IPS DF 6.9 (cell line): ENCODE measurements at places on chromosomes 2 and 18.

- H3K36me3 ChIP-seq = no peaks in the 10 kb centered on the region
- no peaks in the 10 kb centered on the region for H3K27me3 ChIP-seq
- H3K27ac ChIP-seq = no peak overlapping the region
- no peak for DNase-seq
Observed at GRCh38 chr18:56709463-56709862, 58.3 kb downstream of the WDR7 start.

DNA sequence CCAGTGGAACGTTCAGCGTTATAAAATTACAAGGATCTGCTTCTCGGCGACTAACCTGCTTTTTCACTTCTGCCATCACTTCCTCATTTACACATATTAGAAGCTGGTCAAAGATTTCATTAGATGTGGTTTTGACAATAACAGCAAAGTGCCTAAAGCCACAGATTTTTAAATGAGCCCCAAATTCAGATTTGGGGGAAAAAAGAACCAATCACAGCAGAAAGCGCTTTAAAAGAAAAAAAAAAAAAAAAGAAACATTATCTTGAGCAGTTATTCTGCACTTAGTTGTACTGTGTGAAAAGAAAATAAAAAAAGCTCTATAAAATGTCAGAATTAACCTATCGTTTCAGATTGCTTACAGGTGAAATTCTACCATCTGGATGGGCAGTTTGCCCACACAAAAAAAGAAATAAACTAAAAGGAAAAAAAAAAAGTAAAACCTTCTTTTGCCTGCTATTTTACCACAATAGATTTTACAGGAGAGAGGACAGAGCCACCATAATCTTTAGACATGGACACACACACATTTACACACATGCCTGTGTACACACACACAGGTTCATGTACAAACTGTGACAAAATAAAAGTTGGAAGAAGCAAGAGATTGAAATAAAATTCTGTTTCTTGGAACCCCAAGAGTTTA lies 167.2 kb downstream of the TCF4 start:
- no peak for DNase-seq
- H3K27me3 ChIP-seq = no peaks in the 10 kb centered on the region
- peaks cover 9% of the 10 kb centered on the region for H3K4me1 ChIP-seq
- H3K4me3 ChIP-seq = no peak overlapping the region
- H3K36me3 ChIP-seq = no peaks in the 10 kb centered on the region

- 0 out of 2 replicates have a peak, but pooled peaks cover 3% of the 10 kb centered on the region for H3K4me1 ChIP-seq
- no peak overlapping the region for H3K4me3 ChIP-seq
- no peaks in the 10 kb centered on the region for H3K36me3 ChIP-seq
- DNase-seq = no peak
- no peak overlapping the region for H3K27ac ChIP-seq
- H3K27me3 ChIP-seq = no peaks in the 10 kb centered on the region
Observed at GRCh38 chr2:109185821-109186570, 57.0 kb downstream of the SH3RF3 start.

DNA sequence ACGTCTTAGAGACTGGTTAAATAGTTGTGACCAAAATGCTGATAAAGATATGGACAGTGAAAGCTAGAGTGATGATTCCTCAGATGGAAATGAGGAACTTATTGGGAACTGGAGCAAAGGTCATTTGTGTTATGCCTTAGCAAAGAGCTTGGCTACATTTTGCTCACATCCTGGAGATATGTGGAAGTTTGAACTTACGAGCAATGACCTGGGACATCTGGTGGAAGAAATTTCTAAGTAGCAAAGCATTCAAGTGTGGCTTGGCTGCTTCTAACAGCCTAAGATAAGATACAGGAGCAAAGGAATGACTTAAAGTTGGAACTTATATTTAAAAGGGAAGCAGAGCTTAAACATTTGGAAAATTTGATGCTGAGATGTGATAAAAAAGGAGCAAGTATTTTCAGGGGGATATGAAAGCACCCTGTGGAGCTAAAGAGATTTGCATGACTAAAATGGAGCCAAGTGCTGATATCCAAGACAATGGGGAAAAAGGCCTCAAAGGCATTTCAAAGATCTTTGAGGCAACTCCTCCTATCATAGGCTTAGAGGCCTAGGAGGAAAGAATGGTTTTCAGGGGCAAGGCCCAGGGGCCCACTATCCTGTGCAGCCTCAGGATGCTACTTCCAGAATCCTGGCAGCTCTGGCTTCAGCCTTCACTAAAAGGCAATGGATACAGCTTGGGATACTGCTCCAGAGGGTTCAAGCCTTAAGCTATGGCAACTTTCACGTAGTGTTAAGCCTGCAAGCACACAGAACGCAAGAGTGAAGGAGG lies 124.1 kb upstream of the KLHL14 start:
- no peak overlapping the region for H3K4me3 ChIP-seq
- no peak for DNase-seq

DNA sequence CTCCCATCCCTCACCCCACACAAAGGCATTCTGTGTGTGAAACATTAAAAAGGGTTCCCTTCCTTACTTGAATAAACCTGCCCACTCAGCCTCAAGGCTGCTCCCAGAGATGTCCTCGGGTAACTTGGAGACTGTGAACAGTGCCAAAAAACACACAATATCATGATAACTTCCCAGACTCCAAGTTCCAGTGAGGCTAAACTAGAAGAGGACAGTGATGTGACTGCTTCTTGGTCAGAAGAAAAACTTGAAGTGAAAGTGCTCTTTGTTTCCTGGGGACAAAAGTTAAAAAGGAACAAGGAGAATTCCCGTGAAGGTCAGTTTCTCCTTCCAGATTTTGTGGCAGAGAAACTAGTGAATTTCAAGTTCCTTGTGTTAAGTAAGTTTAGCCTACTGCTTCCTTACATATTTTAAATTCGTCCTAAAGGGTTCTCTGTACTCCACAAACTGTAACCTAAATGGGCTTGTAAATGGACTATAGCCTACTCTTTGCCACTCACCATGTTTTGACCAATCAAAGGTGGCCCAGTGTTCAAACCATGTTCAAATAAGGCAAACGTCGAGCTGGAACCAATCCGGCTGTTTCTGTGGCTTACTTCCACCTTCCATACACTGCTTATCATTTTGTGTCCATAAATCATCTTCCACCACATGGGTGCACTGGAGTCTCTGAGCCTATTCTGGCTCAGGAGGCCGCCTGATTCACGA lies 20.4 kb downstream of the TPRKB start:
- H3K4me3 ChIP-seq = no peak overlapping the region
- no peak overlapping the region for H3K27ac ChIP-seq
- H3K27me3 ChIP-seq = 0 out of 2 replicates have a peak, but pooled peaks cover 2% of the 10 kb centered on the region
- H3K36me3 ChIP-seq = no peaks in the 10 kb centered on the region

- H3K4me3 ChIP-seq = no peak overlapping the region
- no peaks in the 10 kb centered on the region for H3K27me3 ChIP-seq
- H3K4me1 ChIP-seq = no peaks in the 10 kb centered on the region
- no peak for DNase-seq
Observed at GRCh38 chr2:2826621-2827020, 495.5 kb upstream of the MYT1L start.

- H3K4me1 ChIP-seq = no peaks in the 10 kb centered on the region
- H3K27ac ChIP-seq = no peak overlapping the region
- H3K36me3 ChIP-seq = peaks cover 5% of the 10 kb centered on the region
- no peak for DNase-seq
- H3K4me3 ChIP-seq = no peak overlapping the region
Observed at GRCh38 chr2:7530001-7530400, 612.8 kb downstream of the RNF144A start.

- no peak overlapping the region for H3K4me3 ChIP-seq
- H3K27ac ChIP-seq = no peak overlapping the region
- H3K27me3 ChIP-seq = no peaks in the 10 kb centered on the region
- no peak for DNase-seq
- H3K4me1 ChIP-seq = no peaks in the 10 kb centered on the region
Observed at GRCh38 chr2:231489990-231490389, 25.7 kb upstream of the NCL start.
